Suprapubic skin (tissue), 4 donors: ENCODE measurements at places on chromosomes 7 and 10.
A peak's percentile ranks its signal among the peaks of the same experiment; 100 is the strongest.

DNA sequence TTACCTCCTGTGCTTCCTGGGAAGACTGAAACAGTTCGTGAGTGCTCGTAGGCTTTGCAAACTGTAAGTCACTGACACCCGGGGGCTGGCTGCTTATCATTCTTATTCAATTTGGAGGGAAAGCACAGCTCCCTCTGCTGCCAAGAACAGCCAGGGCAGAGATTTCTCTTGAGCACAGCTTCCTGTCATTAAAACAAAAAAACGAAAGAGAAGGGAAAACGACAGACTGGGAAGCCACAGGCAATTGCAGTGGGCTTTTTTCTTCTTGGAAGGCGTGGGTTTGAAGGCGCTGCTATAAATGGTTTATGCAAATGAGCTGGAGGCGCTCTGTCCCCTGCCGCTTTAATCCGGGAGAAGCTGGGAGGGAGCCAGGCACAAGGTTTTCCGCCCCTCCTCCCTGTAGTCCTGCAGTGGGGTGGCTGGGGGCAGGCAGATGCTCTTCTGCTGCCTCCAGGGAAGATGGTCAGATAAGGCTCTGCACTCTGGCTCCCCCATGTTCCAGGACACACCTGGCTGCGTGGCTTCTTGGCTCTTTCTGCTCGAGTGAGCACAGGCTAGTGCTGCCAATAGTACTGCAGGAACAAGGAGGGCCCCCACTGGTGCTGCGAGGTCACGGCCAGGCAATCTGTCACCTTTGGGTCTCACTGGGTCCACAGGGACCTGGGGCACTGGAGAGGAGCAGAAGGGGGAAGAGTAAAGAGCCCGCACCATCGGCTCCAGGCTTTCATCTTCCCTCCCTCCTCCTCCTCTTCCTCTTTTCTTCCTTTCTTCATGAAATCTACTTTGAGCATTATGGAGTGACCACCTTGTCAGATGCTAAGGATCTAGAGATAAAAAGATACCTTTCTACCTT, 49.5 kb downstream of the NEURL1 start:
- peak; percentile 58 for DNase-seq

- DNase-seq = no peak
Measured at GRCh38 chr10:11685787-11686218, 56.4 kb upstream of the ECHDC3 start.

GRCh38 chr7:47882635-47883034, 65.6 kb downstream of the PKD1L1 start:
- DNase-seq = no peak

- no peak for DNase-seq
Measured at GRCh38 chr7:53656881-53657280, 621.4 kb downstream of the POM121L12 start.

DNA sequence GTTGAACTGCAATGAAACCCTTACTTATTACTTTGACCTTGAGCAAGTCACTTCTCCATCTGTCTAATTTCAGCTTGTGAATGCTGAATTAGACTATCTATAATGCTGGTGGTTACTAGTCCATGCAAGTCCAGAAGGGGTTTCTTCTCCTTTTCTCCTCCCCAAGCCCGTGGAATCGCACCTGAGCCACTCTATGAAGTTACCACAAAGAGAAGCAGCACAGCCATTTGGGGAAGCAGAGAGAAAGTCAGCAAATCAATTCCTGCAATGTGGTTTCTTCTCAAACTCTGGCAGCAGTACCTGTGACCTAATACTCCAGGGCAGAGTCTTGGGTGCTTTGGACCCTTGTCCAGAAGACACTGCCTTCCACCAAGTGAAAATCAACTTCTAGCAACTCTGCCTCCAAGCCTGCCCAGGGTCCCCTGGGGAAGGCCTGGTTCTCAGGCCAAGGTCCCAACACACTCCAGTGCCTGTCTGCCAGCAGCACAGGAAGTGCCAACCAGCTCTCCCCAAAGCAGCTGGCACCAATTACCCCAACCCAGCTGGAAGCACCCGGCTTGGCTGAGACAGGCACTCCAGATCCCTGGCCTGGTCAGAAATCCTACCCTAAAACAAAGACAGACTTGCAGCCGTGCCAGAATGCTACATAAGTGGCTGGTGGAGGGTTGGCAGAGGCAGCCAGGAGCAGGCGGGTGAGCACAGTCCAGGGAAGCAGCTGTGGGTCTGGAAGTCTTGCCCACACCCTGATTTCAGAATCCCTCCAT, 200.3 kb downstream of the LSM5 start:
- no peak for DNase-seq

- DNase-seq = no peak
Measured at GRCh38 chr10:86630079-86630478, 24.3 kb upstream of the OPN4 start.

- DNase-seq = no peak
Measured at GRCh38 chr7:114943953-114944744, 22.3 kb downstream of the MDFIC start.

DNA sequence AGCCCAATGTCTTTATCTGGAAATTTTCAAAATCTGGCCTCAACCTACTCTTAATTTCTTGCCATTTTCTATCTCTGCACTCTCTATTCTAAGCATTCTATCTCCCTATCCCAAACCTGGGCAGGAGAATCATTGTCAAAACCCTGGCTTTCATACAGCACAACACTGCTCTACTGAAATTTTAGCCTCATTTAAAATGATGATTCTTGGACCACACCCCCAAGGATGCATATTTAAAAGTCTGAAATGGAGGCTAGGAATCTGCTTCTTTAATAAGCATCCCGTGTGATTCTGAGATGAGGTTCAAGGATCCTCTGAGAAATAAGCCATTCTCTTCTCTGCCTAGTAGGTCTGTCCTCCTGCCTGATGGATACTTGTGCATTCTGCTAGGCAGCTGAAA, 50.8 kb upstream of the EGR2 start:
- DNase-seq = no peak

- DNase-seq = no peak
Measured at GRCh38 chr10:128469515-128469914, 343.3 kb upstream of the MKI67 start.

DNA sequence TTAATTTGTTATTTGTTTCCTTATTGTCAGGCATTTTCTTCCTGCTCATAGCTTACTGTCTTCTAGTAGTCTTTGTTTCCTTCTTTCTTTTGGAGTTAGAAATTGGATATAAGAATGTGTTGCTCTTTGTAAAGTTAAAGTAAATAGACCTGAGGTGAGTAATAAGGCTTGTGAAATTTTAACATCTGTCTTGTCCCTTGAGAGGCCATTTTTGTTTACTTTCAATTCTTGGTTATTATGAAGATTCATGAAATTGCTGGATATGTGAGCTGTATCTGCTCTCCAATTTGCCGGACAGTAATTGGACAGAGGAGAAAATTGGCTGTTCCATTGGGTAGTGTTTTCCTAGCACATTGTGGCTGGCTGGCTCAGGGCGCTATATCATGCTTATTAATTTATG, 260.7 kb downstream of the EXOC4 start:
- no peak for DNase-seq

GRCh38 chr10:93872375-93873158, 21.2 kb upstream of the SLC35G1 start:
- DNase-seq = no peak

- no peak for DNase-seq
Measured at GRCh38 chr10:82544377-82544776, 669.4 kb downstream of the NRG3 start.

GRCh38 chr10:34996843-34997242, 93.3 kb downstream of the CUL2 start:
- no peak for DNase-seq

- DNase-seq = no peak
Measured at GRCh38 chr7:48041653-48041970, 6.3 kb downstream of the C7orf57 start.

- no peak for DNase-seq
Measured at GRCh38 chr7:79298145-79298760, 155.2 kb downstream of the MAGI2 start.

DNA sequence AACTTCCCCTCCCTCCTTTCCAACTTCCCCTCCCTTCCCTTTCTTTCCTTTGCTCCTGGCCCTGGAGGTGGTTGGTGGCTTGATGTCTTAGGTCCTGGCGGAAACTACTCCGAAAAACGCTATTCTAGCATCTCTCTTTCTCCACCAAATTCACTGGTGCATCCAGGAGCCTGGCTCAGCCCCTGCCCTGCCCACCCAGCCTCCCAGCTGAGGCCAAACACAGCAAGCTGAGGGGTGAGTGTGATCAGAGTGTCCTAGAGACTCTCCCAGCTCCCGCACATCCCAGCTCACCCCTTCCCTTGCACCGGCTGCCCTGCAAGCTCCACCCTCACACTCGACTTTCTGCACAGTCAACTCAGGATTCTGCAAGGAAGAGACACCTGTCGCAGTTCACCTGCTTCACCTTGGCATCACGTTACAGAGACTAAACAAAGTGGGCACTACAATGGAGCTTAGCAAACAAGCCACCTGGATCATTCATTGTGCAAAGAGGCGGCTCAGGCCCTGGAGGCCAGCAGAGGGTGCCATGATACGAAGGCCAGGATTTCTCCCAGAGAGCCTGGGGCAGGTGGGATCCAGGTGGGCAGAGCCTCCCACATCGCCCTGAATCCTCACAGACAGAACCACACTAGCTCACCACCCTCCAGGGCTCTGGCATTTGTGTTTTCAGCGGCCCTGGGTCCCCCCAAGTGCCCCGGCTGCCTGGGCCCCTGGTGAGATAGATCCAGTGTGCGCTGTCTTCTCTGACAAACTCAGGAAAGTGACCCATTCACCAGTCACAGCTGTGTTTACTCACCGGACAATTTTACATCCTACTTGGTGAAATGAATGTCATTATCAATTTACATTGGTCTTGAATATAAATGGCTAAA, 169.6 kb downstream of the TCERG1L start:
- no peak for DNase-seq

GRCh38 chr10:125247576-125247975, 87.2 kb upstream of the CTBP2 start:
- no peak for DNase-seq

GRCh38 chr10:133002685-133003084, 60.3 kb upstream of the CFAP46 start:
- DNase-seq = no peak

- no peak for DNase-seq
Measured at GRCh38 chr10:4838743-4839142, 12.7 kb downstream of the AKR1E2 start.

DNA sequence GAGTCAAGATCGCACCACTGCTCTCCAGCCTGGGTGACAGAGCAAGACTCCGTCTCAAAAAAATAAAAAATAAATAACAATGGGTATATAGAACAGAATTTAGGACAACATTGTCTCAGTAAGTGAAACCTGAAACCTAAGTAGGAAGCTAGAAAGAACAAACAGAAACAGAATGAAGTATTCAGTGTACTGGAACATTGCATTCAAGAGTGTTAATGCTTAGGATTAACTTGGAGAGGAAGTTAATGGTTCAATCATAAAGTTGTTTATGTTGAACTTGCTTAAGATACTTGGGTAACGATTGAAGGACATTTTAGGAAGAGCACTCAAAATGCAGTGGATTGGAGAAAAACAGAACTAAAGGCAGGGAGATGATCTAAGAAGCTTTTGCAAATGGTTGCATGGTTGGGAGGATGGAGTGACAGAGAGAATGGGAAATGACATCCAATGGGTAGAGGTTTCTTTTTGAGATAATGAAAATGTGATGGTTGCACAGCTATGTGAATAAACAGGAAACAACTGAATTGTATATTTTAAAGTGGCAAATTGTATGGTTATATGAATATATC, 233.7 kb downstream of the ADK start:
- DNase-seq = no peak

- peak; percentile 86 for DNase-seq
Measured at GRCh38 chr10:43396061-43396927, 12.7 kb downstream of the HNRNPF start.

DNA sequence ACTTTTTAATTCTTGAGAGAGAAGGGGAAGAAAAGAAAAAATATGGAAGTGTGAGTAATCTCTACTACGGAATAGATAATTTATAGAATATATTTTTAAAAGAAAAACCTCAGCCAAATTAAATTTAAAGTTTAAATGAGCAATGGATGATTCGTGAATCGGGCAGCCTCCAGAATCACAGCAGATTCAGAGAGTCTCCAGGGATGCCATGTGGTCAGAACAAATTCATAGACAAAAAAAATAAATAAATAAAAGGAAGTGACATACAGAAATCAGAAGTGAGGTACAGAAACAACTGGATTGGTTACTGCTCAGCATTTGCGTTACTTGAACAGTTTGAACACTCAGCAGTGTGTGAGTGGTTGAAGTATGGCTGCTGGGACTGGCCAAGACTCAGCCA, 53.0 kb downstream of the PHYHIPL start:
- no peak for DNase-seq

GRCh38 chr7:19971956-19972355, 198.5 kb upstream of the TMEM196 start:
- DNase-seq = no peak

DNA sequence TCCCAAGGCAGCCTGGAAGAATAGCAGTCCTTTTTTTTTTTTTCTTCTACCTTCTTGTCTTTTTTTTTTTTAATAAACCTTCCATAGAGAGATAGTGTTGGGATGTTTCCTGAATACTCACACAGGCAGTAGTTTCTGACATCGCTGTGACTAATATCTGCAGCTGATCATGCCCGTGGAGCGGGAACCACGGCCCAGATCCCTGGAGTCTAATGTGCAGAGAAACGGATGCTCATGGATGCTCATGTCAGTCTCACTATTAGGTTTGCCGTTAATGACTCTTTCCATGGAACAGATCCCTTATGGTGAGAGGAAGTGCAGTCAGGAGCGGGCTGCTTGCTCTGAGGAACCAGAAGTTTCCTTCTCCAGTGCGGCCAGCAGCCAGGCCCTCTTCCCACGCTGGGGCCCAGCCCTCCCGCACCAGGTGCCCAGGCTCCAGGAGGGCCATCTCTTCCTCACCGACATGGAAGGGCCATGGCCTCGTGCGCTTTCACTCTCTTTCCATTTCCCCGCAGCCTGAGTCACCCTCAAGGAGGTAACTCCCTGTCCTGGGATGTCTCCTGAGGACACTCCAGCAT, 132.5 kb downstream of the WDR37 start:
- peak; percentile 22 for DNase-seq

- DNase-seq = no peak
Measured at GRCh38 chr7:141073173-141073640, 657 bp upstream of the TMEM178B start.

DNA sequence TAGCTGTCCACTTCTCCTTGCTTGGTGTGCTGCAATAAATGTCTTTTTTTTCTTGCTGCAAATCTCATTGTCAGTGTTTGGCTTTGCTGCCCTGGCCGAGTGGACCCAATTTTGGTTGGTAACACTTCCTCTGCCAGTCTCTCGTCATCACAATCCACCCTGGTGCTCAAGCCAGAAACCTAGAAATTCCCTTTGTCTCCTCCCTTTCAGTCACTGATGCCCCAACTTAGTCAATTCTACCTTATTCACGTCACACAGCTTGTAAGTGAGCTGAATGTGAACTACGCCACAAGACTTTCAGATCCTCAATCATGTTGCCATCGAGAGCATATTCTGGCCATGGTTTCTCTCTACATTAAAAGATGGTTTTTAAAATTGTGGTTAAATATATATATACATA, 13.0 kb upstream of the FRA10AC1 start:
- no peak for DNase-seq

DNA sequence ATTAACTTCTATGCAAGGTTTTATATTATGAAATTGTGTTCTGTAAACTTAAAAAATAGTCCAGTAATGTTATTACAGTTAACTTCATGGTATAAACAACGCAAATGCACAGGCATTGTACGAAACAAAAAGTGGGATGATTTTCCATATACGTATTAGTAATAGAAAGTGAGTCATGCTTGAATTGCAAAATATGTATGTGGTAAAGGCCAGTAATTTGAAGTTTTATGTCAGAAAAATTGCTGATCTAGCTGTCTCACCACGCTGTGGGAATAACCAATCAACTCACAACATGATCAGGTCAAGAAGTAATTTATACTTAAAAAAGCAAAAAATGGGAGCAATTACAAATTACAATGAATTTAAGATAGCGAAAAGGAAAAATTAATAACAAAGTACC, 37.0 kb upstream of the GLI3 start:
- no peak for DNase-seq
